ENCODE measurements at places on chromosomes 4 and X.

GRCh38 chrX:96692890-96693289 lies 8.2 kb downstream of the DIAPH2 start:
- DNase-seq, result no peak

GRCh38 chr4:40956721-40957255 lies 207.0 kb downstream of the NSUN7 start:
- DNase-seq, result no peak

GRCh38 chr4:94974773-94975172 lies 217.0 kb downstream of the BMPR1B start:
- no peak for DNase-seq

- DNase-seq, result no peak
Measured at GRCh38 chr4:99979872-99980271, 29.8 kb upstream of the H2AZ1 start.

GRCh38 chr4:24287096-24287495 lies 297.3 kb downstream of the DHX15 start:
- DNase-seq, result no peak

DNA sequence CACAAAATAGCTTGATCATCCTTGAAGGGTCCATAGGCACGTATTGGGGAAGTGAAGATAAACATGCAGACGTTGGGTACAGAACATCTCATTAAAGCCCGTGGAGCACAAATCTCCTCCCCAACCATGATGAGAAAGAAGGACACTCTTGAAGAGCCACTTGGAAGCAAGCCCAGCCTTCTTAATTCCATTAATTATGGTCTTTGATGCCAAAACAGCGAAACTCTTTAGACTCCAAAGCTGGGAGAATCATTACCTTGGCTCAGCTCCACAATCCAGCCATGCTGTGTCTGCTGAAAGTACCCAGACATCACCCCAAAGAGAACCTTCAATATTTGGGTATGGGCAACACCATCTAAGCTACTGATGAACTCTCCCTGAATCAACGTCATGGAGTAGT lies 169.0 kb upstream of the MBNL3 start:
- DNase-seq, result no peak

GRCh38 chrX:24023972-24024669 lies 2.9 kb downstream of the KLHL15 start:
- DNase-seq, result no peak

DNA sequence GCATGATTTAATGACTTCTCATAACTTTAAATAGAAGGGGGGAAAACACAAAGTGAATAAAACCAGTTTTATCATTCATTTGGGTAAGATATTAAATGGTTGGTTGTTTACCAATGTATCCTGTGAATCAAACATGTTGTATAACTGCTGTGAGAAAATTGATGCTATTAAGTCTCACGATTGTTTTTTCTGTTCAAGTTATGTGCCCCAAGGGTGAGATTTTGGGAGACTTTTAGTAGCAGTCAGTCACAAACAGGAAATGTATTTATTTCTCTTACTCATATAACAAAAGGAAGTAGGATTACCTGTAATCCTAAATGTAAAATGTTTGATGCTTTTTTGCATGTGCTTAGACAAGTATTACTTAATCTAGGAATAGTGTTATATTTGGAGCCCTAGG lies 39.2 kb downstream of the MTHFD2L start:
- DNase-seq, result no peak

DNA sequence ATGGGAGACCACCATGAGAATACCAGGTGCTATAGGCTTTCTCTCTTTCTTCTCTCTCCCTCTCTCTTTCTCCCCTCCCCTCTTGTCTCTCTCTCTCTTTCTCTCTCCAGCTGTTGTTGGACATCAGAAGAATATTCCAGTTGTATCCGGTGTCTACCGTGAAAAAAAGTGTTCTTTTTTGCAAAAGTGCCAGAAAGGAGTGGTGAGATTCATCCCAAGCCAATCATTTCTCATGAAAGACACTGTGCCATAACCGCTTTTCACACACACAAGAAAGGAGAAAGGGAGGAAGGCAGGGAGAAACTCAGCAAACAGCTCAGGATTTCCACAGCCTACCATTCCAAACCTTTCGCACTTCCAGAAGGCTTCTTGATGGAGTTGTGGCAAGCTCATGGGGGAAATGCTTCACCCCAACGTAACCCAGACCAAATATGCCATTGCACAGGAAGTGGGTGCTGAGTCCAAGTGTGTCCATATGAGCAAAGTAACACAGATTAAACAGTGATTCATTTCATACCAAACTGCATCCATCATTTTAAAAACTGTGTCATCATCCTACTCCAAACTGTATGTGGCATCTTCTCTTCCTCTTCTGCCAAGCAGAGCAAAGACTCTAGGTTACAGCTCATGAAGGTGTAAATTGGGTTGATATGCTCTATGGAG lies 224.0 kb downstream of the APBB2 start:
- no peak for DNase-seq

GRCh38 chrX:139828033-139828432 lies 104.8 kb downstream of the ATP11C start:
- no peak for DNase-seq

GRCh38 chr4:93730760-93731159 lies 97.8 kb upstream of the ATOH1 start:
- no peak for DNase-seq

- no peak for DNase-seq
Measured at GRCh38 chrX:78923198-78924015, 21.8 kb upstream of the P2RY10 start.

GRCh38 chr4:42296196-42296595 lies 101.1 kb upstream of the SHISA3 start:
- no peak for DNase-seq

- DNase-seq, result no peak
Measured at GRCh38 chrX:69203638-69204037, 38.4 kb upstream of the PJA1 start.

- no peak for DNase-seq
Measured at GRCh38 chrX:74421036-74421739, at the start of gene SLC16A2. Gene SLC16A2 (plus strand): TSS chrX:74421493. CDS start chrX:74421638, 145 bp downstream.

DNA sequence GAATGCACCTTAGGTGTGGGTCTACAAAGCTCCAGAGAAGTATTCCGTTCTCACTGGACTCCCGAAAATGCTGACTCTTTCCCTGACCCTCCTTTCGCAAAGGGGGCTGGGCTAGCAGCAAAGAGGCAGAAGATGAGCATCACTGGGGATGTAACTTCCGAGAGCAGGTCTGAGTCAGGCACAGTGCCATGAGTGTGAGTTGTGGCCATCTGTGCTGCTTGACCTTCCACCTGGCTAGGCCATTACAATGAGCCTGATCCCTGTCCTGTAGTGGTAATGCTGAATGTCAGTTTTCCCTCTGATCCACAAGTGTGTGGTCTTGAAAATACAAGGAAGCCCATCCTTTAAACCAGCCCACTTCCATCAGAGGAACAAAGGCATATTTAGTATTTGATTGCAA lies 479.4 kb downstream of the AFF2 start:
- no peak for DNase-seq

GRCh38 chrX:31126205-31126604 lies 54.4 kb upstream of the FTHL17 start:
- no peak for DNase-seq

GRCh38 chr4:80060804-80061203 lies 12.2 kb downstream of the ANTXR2 start:
- DNase-seq, result no peak

DNA sequence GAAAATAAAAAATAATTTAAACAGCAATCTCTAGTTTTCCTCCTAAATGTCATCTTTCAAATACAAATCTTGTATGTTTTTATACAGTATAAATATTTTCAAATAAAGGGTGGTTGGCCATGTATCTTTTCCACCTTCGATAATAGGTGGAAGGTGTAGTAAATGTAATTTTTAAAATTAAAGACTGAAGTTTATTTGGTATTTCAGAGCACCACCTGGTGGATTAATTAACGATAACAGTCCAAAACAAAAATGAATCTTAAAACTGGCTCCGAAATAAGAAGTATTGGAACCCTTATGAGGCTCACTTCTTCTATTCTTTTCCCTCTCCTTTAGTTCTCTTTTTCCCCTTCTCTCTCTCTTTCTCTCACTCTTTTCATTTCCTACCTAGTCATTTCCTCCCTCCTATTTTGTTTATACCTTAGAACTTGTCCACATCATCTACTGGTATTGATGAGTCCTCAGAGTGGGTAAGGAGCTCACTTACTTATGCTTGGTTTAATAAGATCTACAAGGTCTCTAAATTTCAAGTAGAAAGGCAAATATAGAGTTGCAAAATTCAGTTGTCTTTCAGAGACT lies 82.9 kb upstream of the EXOC1L start:
- no peak for DNase-seq

- no peak for DNase-seq
Measured at GRCh38 chr4:25927361-25928195, 13.6 kb downstream of the SMIM20 start.

DNA sequence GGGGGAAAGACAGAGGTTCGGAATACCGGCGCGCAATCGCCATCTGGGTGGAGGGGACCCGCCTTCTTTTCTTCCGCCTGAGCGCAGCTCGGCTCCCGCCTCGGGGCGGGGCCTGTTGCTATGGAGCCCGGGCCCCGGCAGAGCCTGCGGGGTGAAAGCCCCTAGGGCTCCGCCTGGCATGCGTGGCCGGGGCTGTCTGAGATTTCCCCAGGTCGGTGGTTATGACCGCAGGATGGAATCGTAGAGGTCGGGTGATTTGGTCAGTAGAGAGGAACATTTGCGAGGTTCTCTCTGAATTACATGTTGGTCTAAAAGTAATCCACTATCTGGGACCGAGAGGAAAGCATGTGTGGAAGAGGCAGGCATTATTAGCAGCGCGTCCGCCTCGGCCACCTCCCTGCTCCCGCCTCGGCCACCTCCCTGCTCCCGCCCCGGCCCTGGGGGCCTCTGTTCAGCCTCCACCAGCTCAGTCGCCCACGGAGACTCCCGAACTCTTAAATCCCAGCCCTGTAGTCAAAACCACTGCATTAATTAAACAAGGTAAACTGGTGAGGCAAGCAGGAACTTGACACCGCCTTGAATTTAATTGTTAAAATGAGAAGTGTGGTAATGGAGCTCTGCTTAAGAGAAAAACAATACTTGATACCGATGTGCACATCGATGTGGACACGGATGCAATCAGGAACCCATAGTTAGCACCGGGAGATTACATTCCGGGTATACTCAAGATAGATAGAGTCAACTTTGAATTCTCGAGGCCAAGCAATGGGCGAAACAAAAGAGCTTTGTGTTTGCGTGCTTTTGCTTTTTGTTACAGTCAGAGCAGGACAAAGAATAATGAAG lies 45.2 kb downstream of the TRIM2 start:
- peak; percentile 65 for DNase-seq

- no peak for DNase-seq
Measured at GRCh38 chrX:151633157-151633556, 62.1 kb upstream of the PRRG3 start.

DNA sequence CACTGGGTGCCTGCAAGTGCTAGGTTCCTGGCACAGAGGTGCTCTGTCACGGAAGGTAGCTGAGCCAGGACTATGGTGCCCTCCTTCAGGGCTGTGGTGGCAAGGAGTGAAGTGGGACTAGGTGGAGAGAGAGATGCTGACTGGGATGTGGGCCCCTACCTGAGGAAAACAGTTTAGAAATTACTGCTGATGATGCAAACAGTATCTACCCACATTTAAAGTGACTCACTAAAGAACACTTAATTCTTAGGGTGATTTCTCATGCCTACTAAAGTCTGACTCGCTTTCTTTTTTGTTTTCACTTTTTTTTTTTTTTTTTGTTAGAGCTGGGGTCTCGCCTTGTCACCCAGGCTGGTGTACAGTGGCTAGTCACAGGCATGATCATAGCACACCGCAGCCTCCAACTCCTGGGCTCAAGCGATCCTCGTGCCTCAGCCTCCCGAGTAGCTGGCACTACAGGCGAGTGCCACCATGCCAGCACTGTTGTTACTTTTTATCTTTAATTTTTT lies 3.1 kb downstream of the ZNF185 start:
- no peak for DNase-seq

GRCh38 chr4:128597500-128597899 lies 212.0 kb upstream of the JADE1 start:
- DNase-seq, result no peak

DNA sequence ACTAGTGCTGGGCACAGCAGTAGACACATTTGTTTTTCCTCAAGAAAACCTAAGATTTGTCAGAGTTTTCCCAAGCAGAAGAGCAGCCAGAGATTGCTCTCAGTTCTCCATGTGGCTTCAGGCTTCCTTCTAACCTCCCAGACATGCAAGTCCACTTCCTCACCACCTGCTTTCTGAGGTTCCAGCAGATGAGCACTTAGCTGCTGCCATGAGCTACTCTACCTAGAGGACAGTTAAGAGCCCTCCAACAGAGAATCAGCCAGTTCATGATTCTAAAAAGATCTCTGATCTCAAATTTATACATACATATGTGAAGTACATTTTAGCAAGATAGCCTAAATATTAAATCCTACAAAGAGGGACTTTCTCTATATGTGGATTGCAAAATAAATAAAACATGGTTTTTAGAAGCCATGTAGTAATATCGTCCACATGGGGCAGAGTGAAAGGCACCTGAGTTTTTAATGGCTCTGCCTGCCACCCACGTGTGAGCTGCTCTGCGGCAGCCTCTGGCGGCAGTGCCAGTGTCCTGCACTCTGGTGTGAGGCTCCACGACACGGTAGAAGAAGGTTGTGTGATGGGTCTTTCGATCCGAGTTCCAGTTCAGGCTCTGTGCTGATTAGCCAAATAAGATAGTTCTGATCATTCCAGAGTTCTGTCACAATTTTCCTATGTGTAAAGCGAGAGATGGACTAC lies 10.3 kb downstream of the CYP4V2 start:
- DNase-seq, result no peak

- no peak for DNase-seq
Measured at GRCh38 chr4:10462876-10463275, 5.7 kb upstream of the ZNF518B start.

DNA sequence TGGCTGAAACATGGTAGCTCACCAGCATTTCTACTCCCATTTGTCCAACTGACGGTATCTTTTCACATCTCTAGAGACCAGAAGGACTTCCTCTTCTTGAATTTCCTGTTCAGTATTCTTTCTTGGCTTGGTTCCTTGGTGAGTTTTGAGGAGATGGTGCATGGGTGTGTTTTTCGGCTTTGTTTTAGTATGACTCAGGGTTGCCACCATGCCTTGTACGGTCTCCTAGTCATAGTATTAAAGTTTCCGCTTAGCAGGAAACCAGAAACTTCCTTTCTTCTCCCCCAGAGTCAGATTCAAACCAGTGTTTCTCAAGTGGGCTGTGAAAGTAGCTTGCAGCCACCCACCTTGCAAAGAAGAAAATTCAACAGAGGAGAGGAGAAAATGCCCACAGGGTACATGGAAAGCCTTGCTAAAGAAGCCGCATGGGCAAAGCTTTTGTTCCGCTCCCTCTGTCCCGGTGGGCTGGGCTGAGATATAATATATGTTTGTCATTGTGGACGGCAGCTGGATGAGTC lies 5.7 kb downstream of the CD99 start:
- DNase-seq, result peak; percentile 10

- peak; percentile 34 for DNase-seq
Measured at GRCh38 chrX:155263854-155264628, at the start of gene RAB39B. Gene RAB39B (minus strand): TSS chrX:155264491. CDS start chrX:155264288, 203 bp downstream.
